ENCODE measurements at places on chromosomes 16 and 17.

- no peak for DNase-seq
These were observed 12.0 kb downstream of the PGS1 start for GRCh38 chr17:78390241-78391050.

DNA sequence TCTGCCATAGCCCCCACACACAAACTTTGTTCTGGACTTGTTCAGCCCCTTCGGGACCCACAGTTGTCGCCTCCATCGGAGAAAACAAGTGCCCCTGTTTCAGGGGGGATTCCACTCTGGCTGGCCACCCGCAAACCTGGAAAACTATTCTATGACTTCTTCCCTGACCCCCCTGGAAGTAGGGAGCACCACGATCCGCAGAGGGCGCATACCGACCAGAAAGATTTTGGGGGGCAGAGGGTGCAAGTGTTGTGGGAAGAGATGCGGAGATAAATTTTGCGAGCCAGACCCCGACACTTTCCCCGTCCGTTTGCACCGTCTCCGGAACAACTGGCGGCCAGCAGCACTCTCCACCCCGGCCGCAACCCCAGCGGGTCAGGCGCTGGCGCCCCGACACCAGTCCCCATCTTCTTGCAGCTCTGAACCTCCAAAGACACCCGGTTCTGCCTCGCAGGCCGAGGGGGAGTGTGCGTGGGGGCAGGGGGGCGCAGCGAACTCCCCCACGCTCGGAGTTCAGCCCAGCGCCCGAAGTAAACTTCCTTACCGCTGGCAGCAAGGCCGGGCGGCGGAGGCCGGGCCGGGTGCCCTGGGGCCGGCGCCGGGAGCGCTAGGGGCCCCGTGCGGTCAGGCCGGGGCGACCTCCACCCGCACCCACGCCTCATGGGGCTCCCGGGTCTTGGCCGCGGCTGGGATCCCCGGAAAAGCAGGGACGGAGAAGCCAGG lies 744 bp downstream of the SALL1 start:
- no peak for DNase-seq

DNA sequence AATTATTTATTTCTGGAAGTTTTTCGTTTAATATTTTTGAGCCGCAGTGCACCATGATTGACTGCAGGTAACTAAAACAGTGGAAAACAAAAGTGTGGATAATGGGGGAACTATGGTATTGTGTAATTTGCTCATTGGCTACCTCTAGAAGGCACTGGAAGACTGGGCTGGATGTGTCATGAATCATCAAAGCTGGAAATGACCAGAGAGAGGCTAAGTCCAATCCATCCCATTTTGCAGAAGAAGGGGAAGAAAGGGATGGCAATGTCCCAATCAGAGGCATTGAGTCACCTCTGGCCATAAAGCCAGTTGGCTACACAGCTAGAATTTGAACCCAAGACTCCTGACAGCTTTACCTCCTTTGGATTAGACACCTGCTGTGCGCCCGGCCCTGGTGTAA lies 29.3 kb downstream of the GLP2R start:
- no peak for DNase-seq

DNA sequence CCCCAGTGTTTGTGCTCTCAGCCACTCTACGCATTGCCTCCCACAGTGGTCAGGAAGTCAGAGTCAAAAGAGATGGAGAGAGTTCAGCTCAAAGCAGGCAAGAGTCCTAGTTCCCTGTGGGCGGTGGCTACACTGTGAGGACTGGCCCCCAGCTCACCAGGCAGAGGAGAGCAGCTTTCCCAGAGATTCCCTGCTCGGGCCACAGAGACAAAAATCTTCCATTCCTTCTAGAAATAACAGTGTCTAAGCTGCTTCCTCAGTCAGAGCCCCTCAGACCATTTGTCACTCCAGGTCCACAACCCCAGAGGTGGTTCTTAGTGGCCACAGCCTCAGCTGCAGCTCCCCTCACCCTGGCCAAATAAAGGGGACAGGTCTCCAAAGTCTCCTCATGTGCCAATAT lies 263.0 kb upstream of the RPL38 start:
- no peak for DNase-seq

DNA sequence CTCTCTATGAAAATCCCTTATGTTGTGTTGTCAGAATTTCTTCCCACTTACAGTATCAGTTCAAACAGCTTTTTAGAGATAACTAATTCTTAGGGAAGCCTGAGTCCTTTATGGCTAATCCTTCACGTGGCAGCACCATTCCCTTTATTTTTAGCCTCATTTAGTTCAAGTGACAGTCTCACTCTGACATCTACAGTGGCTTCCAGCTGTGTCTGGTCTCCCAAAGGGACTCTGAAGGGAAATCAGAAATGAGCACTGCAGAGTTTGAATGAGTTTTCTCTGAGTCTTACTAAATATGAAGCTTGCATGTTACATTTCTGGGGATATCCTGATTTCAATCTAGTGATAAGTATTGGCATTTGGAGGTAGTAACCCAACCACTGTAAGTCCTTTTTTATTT lies 1104.1 kb downstream of the CDH11 start:
- no peak for DNase-seq

GRCh38 chr16:75065149-75065505 lies 51.5 kb downstream of the LDHD start:
- no peak for DNase-seq

GRCh38 chr17:32971171-32971570 lies 20.5 kb upstream of the SPACA3 start:
- DNase-seq = no peak

- no peak for DNase-seq
These were observed 8.6 kb downstream of the SLC6A4 start for GRCh38 chr17:30226878-30227277.

DNA sequence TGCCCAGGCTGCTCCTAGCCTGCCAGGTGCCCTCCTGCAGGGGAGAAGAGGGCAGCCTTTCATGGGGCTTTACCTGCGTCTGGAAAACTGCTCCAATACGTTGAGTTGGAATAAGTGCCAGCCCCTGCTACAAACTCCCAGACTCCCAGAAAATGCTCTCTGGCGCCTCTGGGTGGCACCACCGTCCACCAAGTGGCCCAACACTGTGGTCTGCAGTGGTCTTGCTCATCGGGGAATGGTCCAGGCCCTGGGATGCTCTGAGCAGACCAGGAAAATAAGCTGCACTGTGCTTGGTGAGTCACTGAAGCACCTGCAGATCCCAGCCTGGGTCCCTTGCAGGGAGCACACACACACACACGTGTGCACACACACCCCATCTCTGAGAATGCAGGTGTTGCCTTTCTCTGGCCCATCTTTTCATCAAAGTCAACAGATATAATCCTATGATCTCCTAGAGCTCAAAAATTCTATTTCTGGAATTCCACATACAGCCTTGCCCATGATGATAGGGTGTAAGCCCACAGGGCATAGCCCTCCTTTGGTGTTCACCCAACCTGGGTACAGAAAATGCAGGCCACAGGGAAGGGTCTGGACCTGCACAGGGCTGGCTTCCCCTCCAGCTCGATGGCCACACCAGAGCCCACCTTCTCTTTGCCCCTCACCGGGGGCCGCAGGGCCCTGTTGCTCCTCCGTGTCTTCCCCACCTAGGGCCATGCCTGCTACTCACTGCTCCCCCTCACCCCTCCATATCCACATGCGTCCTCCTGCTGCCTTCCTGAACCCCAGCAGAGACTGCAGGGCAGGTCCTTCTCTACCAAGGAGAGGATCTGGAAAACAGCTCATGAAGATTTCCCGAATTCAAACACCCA lies 20.5 kb downstream of the CDIP1 start:
- no peak for DNase-seq

GRCh38 chr17:65198653-65199382 lies 61.6 kb downstream of the RGS9 start:
- no peak for DNase-seq

- no peak for DNase-seq
These were observed 18.6 kb upstream of the HAPSTR1 start for GRCh38 chr16:9072806-9073341.

DNA sequence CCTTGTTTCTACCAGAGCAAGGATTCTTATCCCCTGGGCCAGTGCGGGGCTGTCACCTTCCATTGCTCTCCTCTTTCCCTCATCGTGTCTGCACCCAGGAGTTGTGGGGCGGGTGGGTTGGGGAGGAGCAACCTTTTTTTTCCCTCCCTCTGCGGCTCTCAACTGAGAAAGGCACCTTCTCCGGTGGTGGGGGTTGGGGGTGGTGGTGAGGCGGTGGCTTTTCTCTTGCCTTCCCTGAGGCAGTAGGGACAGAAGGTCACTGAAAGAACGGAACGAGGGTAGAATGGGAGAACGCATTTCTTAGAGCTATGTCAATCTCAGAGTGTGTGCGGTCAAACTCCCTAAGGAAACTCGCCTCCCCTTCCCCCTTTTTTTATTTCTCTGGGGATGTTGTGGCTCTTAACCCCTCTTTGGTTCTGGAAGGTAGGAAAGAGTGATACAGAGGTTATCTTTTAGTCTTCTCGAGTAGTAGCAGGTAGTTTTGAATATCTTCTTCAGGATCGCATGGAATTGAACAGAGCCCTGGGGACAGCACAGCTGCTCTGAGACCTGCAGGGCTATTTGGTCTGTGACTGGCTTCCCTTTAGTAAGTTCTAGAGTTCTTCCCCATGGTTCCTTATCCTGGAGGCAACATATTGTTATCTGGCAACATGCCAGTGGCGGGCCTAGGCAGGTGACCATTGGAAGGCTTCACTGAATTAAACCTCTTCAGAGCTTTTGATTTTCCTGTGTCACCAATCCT lies 994 bp downstream of the CLTC start:
- no peak for DNase-seq

GRCh38 chr17:80528536-80528935 lies 16.1 kb upstream of the RPTOR start:
- DNase-seq = no peak

DNA sequence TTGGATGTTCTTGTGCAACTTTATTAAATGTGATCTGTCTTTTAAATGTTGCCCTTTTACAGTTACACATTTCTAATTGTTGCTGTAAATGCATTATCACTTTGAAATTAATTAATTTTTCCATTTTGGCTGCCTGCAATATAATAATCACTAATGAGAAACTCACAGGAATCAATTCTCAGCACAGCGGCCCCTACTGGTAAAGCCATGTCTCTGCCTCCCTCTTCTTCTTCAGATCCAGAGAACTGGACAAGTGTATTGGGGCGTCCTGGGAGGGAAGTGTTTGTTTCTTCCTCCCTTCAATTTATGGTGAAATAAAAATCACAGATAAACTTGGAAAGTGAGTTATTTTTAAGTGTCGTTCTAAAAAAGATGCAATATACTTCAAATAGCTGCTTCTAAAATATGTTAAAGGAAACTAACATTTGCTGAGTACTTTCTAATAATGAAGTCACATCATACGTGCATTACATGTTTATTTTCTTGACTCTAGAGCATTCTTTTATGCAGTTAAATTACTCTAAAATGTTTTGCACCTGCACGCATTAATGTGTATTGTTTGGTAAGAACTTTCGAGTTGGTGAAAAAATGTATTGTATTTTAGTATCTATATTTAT lies 338.0 kb downstream of the WWOX start:
- DNase-seq = peak; percentile 36

DNA sequence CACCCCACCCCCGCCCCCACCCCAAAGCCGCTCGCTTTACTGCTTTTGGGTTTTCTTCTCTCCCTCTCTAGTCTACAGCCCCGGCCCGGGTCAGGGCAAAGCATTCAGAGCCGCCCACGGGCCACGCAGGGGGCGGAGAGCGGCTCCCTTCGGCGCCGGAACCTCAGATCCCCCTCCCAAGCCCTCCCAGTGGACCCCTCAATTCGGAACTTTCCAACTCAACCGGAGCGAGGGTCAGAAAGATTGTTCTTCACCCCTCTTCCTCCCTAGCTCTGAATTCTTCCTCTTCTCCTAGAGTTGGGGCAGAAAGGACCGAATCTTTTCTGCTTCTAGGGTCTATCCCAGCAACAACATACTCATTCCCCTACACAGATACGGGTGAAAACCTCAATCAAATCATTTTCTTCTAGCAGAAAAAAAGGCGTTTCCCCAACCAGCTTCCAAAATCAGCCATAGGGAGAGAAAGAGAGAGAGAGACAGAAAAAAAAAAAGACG lies 1.0 kb downstream of the HOXB2 start:
- DNase-seq = no peak

DNA sequence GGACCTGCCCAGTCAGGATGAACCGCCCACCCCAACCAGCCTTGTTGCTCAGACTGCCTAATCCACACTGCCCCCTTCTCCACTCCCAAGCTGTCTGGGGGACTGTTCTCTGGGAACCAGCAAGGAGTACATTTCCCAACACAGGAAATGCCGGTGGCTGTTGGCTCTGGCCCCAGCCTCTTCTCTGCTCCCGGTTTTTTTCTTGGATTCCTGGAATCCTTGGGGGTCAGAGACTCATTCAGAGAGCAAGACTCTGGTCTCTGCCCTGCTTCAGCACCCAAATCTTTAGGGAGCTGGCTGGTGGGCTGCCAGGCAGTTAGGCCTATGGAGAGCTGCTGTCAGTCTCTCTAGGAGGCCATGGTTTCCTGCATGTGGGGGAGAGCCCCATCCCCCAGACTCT lies 10.8 kb upstream of the MTMR4 start:
- no peak for DNase-seq

DNA sequence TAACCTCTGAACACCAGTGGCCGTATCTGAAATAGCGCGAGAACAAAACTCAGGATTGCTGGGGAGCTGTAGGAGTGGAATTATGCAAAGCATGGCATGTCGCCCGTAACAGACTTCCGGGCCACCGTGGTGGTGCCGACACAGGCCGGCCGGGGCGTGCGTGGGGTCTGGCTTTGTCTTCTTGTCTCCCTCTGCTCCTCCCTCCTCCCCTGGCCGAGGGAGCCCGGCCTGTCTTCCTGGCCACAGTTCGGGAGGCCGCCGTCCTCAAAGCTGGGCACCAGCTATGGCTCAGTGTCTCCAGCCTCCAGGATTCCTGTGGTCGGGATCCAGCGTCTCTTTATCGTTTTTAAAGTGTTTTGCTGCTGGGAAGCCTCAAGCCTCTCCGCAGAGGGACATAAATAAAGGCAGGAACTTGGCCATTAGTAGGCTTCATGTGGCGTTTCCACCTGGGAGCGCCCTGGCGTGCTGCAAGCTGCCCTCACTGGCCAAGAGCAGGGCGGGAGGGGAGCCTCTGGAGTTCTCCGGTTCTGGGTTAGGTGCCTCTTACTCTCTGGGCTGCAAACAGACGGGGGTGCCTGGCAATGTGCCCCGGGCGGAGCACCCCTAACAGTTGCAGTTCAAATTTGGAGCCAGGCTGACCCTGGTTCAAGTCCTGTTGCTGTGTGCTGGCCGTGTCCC lies 22.0 kb upstream of the NPTX1 start:
- DNase-seq = no peak

DNA sequence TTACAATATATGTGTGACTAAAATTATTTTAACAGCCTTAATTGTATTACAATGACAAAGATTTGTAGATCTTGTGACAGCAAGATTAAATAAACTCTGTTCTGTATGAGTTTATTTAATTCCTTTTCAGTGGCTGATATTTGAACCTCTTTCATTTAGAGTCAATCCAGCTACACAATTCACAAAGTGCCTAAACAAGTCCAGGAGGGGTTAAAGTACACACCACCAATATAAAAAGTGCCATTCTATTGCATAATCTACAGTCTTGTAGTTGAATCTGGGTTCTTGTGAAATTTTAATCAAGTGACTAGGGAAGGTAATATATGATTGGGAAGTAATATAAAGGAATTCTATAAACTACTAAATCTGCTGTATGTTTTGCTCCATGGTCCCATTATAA lies 3.9 kb upstream of the NFAT5 start:
- no peak for DNase-seq

GRCh38 chr17:70078549-70078948 lies 3.5 kb downstream of the KCNJ16 start:
- DNase-seq = no peak

- DNase-seq = peak; percentile 40
These were observed 186.6 kb downstream of the WWOX start for GRCh38 chr16:78286065-78286464.

GRCh38 chr16:66977341-66978113 lies 10.9 kb upstream of the CES4A start:
- DNase-seq = peak; percentile 23

- DNase-seq = no peak
These were observed 185.3 kb upstream of the CACNG3 start for GRCh38 chr16:24070851-24071250.

All from cerebellar nuclear complex (tissue), 1 donor.